ENCODE measurements at places on chromosomes 2 and 18.
A peak's percentile ranks its signal among the peaks of the same experiment; 100 is the strongest.

DNA sequence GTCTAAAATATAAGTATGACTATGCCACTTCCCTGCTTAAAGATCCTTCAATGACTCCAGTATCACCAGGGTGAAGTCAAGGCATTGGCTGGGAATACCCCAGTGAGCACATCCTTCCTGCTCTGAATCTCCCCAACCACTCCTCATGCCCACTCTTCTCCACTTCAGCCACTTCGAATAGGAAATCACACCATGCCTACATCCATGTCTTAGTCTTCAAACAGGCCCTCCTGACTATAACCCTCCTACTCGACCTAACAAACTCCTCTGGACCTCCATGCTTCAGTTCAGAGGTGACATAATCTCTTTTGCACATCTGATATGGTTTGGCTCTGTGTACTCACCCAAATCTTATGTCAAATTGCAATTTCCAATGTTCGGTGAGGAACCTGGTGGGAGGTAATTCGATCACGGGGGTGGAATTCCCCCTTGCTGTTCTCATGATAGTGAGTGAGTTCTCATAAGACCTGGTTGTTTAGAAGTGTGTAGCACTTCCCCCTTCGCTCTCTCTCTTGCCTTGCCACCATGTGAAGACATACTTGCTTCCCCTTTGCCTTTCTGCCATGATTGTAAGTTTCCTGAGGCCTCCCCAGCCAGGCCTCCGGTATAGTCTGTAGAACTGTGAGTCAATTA is 87.8 kb upstream of the TFCP2L1 start:
- no peak for DNase-seq

GRCh38 chr2:128379021-128380015 is 60.6 kb upstream of the HS6ST1 start:
- no peak for DNase-seq

DNA sequence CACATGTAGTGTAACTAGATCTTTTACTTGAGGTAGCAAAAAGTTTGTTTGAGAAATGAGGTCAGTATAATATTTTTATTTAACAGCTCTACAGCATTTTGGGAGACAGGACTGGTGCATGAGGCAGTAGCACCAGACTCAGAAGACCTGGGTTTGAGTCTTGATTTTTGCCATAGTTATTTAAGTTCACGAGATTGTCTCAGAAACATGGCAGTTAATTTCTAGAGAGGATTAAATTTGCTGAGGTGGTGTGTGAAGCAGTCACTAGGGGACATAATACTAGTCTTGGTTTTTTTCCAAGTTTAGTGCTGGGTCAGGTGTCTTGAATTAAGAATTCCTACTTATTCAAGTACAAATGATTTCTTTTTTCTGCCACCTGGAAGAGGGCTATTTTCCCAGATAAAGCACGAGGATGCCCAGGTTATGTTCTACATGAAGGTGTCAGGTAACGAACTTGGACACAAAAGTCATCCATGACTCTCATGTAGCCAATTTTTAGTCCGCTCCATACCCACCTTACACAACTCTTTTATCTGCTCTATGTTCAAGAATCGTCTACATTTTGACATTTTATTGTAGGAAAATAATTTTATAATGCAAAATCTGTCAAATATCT is 1.4 kb downstream of the MARCHF7 start:
- DNase-seq = no peak

DNA sequence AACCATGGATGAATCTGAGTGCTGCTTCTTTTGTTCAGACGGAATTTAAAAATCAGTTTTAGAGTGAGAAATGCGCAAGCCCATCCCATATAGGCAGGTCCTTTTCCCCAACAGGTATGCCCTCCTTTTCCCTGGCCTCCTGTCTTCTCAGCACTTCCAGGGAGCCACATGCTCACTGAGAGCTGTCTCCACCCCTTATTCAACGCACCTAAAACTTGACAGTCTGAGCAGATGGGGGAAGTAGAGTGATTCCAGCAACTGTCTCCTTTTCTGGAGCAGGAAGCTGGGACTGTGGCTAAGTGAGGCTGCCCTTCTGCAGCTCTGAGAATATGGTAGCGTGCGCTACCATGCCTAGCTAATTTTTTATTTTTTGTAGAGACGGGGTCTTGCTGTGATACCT is 53.1 kb upstream of the NOSTRIN start:
- no peak for DNase-seq

GRCh38 chr2:43086451-43087221 is 139.8 kb downstream of the ZFP36L2 start:
- DNase-seq = no peak

- peak; percentile 5 for DNase-seq
These were observed 26.3 kb downstream of the MRPL35 start for GRCh38 chr2:86225581-86225980.

DNA sequence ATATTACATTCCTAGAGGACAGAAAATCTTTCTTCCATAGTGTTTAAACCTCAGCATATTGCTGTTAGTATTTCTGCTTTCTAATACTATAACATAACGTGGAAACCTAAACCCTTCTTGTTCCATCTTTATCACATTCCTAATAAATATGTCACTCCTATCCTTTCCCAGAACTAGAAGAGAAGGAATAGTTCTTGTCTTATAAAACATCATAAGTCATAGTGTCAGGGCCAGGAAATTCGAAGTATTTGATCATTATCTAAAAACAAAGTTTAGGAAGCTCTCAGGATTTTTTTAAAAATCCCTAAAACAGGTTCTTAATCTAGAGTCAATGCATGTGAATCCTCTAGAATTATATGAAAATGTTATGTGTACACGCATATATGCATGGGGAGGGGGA is 2.0 kb downstream of the NHEJ1 start:
- DNase-seq = no peak

DNA sequence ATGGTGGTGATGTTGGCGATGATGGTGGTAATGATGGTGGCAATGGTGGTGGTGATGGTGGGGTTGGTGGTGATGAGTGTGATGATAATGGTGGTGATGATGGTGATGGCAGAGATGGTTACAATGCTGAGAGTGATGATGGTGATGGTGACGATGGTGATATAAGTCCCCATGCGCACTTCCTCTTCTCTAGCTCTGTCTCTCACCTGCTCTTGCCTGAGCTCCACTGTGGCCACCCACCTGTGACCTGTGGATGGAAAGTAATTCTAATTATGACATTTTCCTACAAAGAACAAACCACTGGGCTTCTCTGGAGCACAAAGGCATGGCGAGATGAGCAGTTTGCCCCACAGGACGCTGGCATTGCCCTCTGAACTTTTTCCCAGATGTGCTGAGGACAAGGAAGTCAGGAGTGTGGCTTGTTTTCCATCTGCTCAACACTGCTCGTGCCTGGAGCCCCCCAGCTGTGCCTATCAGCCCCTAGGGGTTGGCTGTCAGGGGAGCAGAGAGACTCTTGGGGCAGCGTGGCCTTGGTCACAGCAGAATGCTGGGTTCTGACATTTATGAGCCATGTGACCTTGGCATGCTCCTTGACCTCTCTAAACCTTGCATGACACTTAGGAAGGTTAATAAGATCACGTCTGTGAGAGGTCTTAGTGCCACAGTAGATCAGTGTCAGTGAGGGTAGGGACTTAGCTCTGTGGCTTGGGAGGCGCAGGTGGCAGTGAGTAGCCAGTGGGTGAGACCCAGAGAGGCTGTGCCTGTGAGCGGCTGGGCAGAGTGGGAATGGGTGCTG is 68.4 kb downstream of the RRM2 start:
- DNase-seq = no peak
